Airway epithelial cell (primary cell): ENCODE measurements at places on chromosomes 6 and 20. TPM values are rescaled to one million over a fixed set of nuclear protein-coding genes. Genes with fewer than 3 reads are reported as not detected.

Gene XKR7
- total RNA-seq = not detected in 2 replicates

Gene PCK1
- total RNA-seq = not detected in 2 replicates

Gene ACOT8
- total RNA-seq = 46.7 and 50.1 TPM in 2 replicates

Gene CNKSR3
- total RNA-seq = 3.2 and 3.9 TPM in 2 replicates

Gene IL17F
- total RNA-seq = not detected in 2 replicates

Gene KCNQ2
- total RNA-seq = not detected in 2 replicates

Gene FAM8A1
- 11.3 and 15.2 TPM in 2 replicates for total RNA-seq

Gene NHLRC1
- 1.8 and 3.9 TPM in 2 replicates for total RNA-seq

Gene CTCFL
- total RNA-seq = not detected in 2 replicates

Gene CYP39A1
- 1.8 and 2.4 TPM in 2 replicates for total RNA-seq

Gene ZBTB12
- 0.46 and 0.99 TPM in 2 replicates for total RNA-seq

Gene BAK1
- 25.6 and 29.9 TPM in 2 replicates for total RNA-seq
